ENCODE measurements at places on chromosomes 2 and 18.

DNA sequence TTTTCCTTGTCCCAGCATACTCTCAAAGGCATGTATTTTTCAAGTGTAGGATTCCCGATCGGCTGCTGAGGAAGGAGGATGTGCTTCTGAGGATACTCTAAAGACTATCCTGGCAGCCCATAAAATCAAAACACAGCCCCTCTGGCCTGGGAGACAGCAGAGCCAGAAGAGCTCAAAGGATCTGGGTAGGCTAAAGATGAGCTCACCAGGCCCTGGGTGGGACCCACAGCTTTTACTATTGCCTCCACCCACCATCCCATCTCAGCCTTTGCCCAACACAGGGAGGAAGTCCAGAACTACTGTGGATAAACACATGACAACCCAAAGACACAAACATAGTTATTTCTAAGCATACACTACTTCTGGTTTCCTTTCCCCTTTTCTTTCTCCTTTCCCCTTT is 79.1 kb upstream of the ZFP36L2 start:
- DNase-seq = no peak

- no peak for DNase-seq
Measured at GRCh38 chr2:166563894-166564293, 69.8 kb upstream of the SCN7A start.

GRCh38 chr2:1486670-1487069 is 73.4 kb downstream of the TPO start:
- no peak for DNase-seq

DNA sequence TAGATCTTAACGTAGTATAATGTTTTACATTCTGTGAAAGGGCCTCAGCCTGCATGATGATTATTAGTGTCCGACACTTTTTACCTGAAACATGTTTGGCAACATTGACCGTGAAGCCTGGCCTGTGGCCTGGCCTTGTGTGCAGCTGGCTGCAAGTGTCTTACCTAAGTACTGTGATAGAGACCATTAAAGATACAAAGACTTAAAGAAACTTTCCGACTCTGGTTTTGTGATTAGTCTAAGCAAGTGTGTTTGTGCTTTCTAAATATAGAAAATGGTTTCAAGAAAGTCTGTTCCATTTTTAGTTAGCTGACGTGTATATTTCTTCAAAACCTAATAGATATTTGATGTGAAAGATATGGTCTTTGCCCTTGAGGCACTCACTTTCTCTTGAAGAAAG is 601.8 kb downstream of the LRP1B start:
- DNase-seq = no peak

DNA sequence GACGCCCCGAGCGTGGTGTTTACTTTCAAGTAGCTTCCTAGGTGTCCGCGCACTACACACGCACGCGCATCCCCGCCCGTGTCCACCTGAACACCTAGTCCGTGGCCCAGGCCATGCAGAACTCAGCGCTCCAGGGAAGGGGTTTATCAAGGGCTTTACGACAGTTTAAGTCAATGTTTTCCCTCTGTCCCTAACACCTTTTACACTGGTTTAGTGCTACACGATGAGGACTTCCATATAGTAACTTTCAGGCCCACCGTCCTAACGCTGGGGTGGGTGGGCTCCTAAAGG is 1.4 kb upstream of the BCL2 start:
- no peak for DNase-seq

- DNase-seq = no peak
Measured at GRCh38 chr2:219621935-219622334, 5.5 kb upstream of the SLC4A3 start.

DNA sequence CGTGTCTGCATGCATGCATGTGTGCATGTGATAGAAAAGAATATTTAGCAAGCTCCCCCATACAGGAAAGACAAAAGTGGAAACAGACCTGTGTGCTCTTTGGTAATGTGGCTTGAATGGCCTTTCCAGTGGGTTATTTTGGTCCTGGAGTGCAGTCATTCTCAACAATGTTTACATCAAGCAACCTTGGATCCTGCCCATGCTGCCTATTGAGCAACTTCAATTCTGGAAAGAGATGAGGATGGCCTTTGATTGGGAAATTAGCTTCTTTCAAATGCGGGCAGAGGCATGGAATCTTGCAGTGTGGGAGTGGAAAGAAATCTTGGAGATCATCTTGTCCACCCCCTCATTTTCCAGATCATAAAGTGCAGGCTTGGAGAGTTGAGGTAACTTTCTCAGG is 87.2 kb upstream of the SMAD2 start:
- DNase-seq = no peak

GRCh38 chr18:79239631-79240030 is 156.1 kb upstream of the NFATC1 start:
- no peak for DNase-seq

DNA sequence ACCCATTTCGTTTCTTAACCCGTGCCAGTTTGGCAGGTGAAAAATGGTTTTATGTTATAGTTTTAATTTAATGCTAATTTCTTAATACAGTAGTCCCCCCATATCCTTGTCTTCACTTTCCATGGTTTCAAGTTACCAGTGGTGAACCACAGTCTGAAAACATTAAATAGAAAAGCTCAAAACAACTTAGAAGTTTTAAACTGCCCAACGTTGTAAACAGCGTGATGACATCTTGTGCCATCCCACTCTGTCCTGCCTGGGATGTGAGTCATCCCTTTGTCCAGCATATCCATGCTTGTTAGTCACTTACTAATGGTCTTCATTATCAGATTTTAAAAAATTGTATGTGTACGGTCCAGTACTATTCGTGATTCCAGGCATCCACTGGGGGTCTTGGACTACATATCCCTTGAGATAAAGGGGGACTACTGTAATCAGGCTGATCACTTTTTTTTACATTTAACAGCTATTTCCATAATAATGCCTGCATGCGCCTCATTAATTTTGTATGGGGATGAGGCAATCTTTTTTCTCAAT is 31.9 kb downstream of the SLC66A3 start:
- no peak for DNase-seq

GRCh38 chr2:222799262-222799918 is 61.4 kb upstream of the ACSL3 start:
- DNase-seq = no peak

DNA sequence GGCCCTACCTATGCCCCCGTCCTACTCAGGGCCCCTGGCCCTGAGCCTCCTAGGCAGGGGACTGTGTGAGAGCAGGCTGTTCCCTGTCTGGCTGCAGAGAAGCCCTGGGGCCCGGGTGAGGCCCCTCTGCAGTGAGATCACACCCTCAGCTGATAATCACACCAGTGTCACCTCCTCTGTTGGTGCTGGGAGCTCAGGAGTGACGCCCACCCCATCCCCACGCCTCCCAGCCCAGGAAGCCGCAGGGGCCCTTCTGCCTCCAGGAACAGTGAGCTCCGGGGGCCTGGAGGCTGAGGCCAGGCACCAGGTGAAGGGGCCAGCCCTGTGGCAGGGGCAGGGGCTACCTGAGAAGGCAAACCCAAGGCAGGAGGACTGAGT is 20.0 kb downstream of the KCNIP3 start:
- no peak for DNase-seq

DNA sequence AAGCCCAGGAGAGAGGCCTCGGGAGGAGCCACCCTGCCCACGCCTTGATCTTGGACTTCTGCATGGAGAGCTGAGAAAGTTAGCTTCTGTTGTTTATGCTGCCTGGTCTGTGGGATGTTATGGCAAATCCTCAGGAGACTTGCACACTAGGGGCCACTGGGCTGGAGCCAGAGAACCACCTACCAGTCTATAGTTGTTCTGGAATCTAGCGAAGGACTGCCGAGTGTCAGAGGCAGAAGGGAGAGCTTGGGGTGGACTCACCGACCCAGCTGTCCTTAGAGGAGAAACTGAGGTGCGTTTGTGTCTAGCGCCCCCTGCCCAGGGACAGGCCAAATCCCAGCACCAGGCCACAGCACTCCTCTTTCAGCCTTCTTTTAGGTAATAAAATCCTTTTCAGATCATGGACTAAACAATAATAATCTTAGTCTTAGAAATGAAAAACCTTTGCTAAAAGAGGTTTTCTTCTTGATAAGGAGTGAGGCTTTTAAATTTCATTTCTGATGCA is 398.7 kb upstream of the SALL3 start:
- no peak for DNase-seq

DNA sequence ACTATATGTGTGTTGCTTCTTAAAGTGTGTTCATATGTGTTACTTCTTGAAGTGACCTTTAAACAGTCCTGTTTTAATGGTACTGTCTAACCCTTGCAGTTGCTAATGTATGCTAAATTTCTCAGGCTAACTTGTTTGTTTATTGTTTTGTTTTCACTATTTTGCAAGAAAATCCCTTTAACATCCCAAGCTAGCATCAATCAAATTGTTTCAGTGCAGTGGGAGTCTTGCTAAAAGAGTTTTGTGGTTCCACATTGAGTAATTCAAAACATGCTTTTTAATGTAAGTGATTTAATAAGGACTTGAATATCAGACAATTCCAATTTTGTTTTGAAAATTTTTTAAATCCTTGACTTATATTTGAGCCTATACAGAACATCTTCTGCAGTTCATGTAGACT is 3.6 kb downstream of the SH3RF3 start:
- DNase-seq = no peak

GRCh38 chr18:8959551-8960135 is 142.9 kb upstream of the NDUFV2 start:
- no peak for DNase-seq

- no peak for DNase-seq
Measured at GRCh38 chr2:204170411-204170810, 233.8 kb downstream of the ICOS start.

- no peak for DNase-seq
Measured at GRCh38 chr2:16222326-16222725, 282.0 kb downstream of the MYCN start.

GRCh38 chr18:57982372-57983021 is 61.5 kb upstream of the NEDD4L start:
- DNase-seq = no peak

GRCh38 chr18:68219872-68220271 is 495.0 kb downstream of the TMX3 start:
- DNase-seq = no peak

DNA sequence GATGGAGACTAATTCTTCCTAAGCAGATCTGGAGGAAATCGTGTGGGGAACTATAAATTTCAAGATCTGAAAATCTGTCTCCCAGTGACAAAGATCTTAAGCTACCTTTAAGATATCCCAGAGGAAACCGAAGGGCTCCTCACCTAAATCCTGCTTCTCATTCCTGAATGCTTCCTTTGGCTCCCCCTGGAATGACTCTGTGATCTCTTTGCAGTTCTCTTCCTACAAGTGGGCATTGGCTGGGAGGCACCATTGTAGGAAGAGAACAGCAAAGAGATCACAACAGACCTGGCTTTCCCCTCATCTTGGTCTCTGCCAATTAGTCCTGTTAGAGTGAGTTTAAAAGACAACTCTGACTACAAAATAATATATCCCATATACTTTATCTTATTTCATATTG is 70.0 kb upstream of the KCNH7 start:
- DNase-seq = no peak

DNA sequence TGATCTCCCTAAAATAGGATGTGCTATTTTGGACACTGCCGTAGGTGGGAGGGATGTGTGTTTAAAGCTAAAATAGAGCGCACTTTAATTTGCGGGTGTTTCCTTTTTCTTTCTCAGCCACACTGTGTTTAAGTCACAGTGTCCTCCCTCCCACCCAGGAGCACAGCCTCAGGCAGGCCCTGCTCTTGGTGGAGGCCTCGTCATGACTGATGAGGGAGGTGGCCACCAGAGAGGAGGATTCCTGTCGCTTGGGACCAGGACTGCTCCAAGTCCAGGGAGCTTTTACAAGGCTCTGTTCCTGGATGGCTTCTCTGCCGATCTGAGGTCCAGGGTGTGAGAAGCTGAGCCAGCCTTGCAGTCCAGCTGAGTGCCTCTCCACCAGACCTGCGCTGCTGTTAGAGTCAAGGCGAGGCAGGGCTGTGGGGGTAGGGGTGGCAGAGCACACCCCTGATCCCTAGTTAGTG is 33.5 kb downstream of the INPP4A start:
- no peak for DNase-seq

DNA sequence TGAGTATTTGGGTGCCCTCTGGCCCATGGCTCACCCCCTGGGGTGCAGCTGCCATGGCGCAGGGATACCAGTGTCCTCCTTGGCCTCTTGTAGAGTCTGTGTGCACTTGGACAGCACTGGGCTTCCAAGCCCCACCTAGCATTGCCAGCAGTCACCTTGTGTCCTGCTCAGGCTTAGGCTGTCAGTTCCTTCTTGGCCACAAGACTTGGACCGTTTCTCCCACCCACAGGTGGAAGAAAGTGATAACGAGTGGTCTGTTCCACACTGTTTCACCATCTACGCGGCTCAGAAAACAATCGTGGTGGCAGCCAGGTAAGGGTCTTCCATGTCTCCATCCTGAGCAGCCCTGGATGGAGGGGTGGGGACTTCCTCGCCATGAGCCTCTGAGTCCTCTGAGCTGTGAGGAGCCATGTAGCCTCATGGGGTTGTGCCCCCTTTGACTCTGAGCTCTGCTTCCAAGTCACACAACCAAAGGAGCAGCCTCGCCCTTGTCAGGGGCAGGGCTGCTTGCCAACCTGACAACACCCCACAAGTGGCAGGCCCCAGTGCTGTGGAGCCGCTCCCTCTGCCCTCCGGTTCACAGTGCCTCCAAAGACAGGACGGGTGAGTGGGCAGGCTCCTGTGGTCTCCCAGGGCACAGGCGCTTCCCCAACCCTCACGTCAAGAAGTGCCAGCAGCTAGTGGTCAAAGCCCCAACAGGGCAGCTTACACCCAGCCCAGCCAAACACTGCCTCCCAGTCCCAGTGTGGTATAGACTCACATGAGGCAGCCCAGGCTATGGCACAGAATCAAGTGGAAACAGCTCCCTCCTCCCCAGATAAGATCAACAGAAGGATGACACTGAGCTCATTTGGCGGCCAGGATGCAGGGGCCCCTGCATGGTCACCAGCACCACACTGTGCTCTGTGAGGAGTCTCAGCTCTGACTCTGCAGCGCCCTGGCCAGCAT is 18.4 kb downstream of the STK25 start:
- no peak for DNase-seq

DNA sequence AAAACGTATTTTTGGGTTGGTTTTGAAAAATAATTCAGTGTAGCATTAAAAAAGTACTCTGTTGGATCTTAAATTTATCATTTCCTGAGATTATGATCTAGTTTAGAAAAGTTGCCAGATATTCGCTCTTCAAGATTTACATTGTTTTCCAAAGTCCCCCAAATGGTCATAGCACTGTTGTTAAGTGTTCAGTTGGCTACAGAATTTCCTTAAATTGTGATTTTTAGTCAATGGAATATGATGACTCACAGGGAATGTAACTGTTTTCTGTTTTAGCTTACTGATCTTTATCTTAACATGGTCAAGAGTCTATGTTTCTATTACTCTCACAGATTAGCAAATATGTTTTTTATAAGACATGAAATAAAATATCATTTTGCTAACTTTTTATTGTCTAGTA is 23.2 kb downstream of the PLCL1 start:
- no peak for DNase-seq

DNA sequence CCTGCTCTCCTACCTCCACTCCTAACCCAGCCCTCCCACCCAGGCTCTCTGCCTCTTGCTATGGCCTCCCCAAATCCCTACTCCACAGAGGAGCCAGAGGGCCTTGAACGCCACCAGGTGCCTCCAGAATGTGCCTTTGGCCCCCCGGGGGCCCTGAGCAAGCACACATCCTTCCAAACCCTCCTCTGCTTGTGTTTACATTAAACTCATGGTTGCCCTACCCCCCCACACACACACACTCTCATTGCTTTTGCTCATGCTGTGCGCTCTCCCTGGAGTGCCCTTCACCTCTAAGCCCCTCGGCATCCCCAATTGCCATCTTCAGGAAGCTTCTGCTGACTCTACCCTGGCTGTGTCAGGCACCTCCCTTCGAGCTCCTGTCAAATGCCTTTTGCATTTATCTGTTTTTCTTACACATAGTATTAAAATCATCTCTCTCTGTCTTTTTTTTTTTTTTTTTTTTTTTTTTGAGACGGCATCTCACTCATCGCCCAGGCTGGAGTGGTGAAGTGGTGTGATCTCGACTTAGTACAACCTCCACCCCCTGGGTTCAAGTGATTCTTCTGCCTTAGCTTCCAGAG is 16.3 kb upstream of the TET3 start:
- no peak for DNase-seq

All from activated T-helper 1 cell treated with anti-CD3 and anti-CD28 coated beads, Interleukin-12 subunit alpha, Interleukin-12 subunit beta, Interleukin-2, Interleukin-4 antibody, amounts not matched to agents 30 ng/mL and 10 ng/mL and 1 ng/mL, durations not matched to agents 14 hours and 24 hours and 36 hours (primary cell).